ENCODE measurements at places on chromosomes 11 and 22.

DNA sequence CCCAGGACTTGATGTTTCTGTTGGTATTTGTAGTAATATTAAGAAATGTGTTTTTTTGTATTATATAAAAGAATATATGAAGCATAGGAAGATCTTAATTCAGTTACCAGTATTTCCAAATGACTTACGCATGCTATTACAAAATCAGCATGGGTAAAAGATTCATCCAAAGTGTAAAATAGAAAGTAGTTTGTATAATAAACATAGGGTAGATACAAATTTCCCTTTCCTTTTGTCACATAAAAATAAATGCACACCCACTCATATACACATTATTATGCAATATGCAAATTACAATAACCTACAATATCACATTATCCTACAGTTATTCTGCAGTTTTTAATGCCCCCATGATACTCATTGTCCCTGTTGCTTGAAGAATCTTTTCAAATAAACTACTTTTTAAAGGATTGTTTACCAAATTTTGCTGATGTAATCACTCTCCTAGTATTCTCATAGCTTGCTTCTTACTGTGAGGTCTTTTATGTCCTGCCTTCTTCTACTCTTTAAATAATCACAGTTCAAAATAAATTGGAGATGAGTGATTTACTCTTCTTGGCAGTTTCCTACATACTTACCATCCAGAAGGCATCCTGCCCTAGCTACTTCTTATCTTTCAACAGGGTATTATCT, 244.0 kb downstream of the CASP12 start:
- no peak for DNase-seq

- DNase-seq: no peak
Observed at GRCh38 chr11:35335226-35335625, 84.1 kb downstream of the SLC1A2 start.

DNA sequence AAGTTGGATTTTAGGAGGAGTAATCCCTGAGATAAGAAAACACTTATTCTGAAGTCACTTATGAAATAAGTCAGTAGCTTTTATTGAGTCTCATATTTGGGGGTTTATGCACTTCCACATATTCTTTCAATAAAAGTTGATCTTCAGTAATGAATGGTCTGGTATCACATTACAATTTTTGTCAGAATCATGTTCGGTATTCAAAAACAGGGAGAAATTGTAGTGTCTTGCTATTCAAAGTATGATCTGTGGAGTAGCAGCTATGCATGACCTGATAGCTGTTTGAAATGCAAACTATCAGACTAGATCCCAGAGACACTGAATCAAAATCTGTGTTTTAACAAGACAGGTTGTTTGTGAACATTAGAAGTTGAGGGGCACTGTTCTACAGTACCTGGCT, 857.6 kb downstream of the METTL15 start:
- DNase-seq: peak; percentile 40

DNA sequence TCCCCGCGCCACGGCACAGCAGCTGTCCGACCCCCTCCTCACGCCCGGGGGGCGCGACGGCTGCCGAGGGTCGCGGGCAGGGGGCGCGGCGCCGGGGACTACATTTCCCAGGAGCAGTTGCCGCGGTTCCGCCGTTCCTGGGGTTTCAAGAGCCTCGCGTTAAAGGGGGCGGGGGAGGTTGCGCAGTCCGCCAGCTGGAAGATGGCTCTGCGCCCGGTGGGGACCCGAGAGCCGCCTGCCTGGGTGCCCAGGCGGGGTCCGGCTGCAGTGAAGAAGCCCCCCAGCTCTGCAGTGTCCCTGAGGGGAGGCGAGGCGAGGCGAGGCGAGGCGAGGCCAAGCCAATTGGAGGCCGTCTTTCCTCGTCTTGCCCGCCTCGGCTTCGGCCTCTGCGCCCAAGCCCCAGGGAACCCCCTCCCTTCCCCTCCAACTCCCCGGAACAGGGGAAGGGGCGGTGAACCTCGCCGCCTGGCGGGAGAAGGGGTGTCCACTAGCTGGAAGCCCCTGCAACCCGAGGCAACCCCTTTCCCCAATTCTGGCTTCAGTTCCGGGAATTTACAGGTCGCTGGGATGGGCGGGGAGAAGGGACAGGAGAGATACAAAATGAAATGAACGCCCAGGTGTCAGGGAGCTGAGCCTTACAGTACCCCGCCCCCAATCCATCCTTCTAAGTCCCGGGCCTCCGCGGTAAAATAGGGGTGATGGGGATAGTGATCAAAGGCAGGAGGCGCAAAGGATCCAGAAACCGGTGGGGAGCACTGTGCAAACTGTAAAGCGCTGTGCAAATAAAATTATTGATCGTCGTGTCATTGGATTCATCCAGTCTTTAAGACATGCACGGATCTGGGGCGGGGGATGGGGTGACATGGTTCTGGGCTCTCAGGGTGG, 5.2 kb upstream of the GCAT start:
- DNase-seq: no peak

DNA sequence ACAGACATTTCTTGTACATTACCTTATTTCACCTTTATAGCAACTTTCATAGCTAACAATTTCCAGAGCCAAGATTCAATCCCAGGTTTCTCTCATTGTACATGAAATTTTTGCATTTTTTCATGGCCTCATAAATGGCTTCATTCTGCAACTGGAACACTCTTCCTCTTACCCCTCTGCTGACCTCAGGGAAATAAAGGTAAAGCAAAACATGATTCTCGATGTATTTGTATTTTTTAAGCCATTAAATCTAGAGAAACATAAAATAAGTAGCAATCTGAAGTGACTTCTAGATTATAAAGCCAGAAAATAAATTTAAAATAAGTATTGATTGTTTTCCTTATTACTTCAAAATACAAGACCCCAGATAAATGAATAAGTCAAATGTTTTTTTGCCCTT, at the start of gene OR5T2:
OR5T2 (minus strand) TSS at position 101 of the 400 bp plus-strand sequence. CDS start 1,193 bp downstream, outside the sequence.
- no peak for DNase-seq

- DNase-seq: no peak
Observed at GRCh38 chr11:9753021-9753420, 89.1 kb downstream of the SWAP70 start.

DNA sequence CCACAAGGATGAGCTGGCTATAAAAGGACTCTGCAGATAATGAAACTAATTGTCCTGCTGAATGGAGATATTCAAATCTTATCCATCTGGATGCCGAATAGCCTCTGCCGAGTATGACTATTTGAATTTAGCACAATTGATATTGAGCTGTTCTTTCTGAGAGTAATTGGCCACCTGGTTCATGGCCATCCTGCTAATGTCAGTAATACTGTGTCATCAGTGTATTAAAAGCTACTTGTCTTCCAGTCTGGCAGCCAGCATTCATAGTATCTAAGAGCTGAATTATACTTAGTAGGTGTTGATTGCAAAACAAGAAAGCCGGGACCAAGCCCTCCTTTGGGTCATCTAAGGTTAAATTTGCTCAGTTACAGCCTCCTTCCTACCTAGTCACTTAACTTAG, 310.7 kb upstream of the NCAM1 start:
- DNase-seq: no peak

GRCh38 chr11:82719361-82720105, 14.1 kb downstream of the FAM181B start:
- no peak for DNase-seq

GRCh38 chr11:111694851-111695250, 71.3 kb downstream of the PPP2R1B start:
- DNase-seq: no peak

Measured in BJ (cell line).